Activated CD4-positive, alpha-beta T cell treated with anti-CD3 and anti-CD28 coated beads for 36 hours (primary cell): ENCODE measurements at places on chromosomes 1 and 21. TPM values are rescaled to one million over a fixed set of nuclear protein-coding genes. Genes with fewer than 3 reads are reported as not detected.

GRCh38 chr1:230349020-230349393, 77.1 kb downstream of the PGBD5 start:
- DNase-seq = no peak

- DNase-seq = no peak
Observed at GRCh38 chr21:33007747-33008146, 18.0 kb upstream of the OLIG2 start.

GRCh38 chr1:64437453-64437852, 32.5 kb upstream of the CACHD1 start:
- DNase-seq = no peak

DNA sequence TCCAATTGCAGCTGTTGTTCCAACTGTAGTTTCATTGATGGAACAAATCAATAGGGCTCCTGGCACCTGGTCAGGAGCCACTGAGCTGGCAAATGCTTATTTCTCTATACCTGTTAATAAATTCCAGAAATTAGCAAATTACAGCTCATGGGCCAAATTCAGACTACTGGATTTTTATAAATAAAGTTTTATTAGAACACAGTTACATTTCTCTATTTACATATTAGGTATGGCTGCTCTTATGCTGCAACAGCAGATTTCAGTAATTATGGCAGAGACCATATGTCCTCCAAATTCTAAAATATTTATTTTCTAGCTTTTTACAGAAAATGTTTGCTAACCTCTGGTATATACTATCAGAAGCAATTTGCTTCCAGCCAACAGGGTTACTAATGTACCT, 47.8 kb downstream of the DUSP10 start:
- no peak for DNase-seq

- DNase-seq = no peak
Observed at GRCh38 chr1:241250465-241250864, 106.5 kb downstream of the RGS7 start.

- DNase-seq = no peak
Observed at GRCh38 chr1:147334292-147334691, 91.8 kb downstream of the CHD1L start.

DNA sequence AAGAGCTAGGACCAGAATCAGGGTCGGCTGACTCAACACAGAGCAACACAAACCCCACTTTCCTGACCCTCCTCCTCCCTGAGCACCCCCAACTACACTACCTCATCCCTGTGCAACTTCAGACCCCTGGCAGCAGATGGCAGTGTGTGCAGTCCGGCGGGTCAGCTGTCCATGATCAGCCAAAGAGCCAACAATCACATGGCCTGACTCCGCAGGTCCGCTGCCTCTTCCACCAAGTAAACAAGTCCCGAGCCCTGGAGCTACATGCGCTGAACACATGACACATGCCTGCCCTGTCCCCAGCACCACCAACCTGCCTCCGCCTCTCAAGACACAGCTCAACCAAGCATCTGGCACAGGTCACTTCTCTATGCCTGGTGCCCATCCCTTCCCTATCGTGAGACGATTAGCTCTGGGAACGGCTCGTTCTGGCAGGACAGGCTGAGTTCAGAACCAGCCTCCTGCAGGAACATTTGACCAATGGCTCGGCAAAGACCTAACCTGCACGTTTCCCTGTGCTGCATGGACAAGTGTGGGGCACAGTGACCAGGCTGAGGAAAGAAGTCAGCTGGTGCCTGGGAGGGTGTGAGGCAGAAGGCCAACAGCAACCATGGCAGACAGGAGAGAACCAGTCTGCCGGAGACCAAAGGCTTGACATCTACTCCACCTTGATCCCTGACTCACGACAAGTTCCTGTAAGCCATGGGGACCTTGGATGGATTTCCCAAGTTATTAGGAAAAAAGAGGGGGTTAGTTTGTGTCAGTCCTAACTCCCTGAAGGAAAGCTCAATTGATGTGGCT, 60.3 kb downstream of the CD46 start:
- no peak for DNase-seq

- DNase-seq = no peak
Observed at GRCh38 chr1:50139339-50140181, 30.8 kb downstream of the ELAVL4 start.

GRCh38 chr1:161973924-161974845, 49.5 kb downstream of the OLFML2B start:
- DNase-seq = no peak

DNA sequence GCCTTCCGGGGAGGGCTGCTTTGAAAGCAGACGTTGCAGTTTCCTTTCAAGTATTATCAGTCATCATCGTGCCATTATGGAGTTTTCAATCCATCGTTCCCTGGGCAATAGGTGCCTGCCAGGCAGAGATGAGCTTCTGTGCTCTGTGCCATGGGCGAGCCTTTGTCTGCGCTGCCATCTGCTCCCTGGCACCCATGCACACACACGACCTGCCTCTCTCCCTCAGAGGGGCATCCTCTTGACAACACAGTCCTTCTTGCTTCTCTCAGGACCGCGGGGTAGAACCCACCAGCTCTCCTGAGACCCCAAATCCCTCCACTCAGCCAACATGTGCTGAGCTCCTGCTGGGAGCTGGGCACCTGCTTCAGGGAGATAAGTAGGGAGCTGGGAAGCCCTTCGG, 149.3 kb downstream of the HMGB4 start:
- no peak for DNase-seq

- DNase-seq = no peak
Observed at GRCh38 chr1:116971965-116972673, 29.4 kb upstream of the CD101 start.

DNA sequence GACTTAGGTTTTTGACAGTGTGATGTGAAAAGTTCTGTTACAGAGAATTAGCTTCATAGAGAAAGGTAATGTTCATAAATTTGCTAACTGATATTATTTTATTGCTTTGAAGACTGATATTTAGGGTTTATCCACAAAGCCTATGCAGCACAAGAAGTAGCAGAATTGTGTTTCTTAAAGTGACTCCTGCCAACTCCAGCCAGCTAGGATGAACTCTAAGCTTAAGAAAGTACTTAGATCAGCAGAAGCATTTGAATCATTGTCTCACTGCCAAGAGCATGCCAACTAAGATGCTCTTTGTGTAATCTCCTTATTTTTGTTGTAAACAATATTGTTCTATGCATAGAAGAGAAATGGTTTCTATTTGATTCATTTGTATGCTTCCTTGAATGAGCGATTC, 589.4 kb upstream of the ADGRL4 start:
- DNase-seq = no peak

- peak; percentile 32 for DNase-seq
Observed at GRCh38 chr1:51506537-51506936, 12.5 kb downstream of the EPS15 start.

DNA sequence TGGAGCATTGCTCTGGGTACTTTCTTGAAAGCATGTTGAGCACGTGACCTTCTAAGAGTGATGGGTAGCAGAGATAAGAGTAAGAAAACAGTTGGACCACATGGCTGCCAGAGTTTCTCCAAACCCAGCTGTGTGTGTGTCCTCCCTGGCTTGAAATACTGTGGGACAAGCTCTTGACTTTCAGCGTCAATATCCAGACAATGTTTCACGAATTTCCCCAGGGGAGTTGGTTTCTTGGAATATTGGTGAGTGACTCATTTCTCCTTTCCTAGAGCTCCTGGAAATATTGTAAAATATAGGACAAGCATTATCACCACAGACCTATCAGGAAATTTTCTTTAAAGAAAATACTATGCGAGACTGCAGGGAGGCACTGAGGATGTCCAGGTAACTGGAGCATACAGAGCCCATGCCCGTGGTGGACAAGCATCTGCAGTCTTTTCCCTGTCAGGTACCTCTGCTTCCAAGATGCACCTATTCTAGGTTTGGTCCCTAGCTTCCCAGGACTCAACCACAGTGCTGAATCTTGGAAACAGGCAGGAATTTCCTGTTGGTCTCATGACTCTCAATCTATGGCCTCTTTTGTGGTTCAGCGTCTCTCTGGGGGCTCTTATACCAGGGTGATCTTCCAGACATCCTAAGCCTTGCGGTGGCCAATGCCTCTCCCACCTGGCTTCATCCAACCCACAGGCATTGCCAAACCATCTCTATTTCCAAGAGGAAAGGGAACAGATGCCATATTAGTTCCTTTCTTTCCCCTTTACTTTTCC, 67.4 kb downstream of the KCNJ6 start:
- DNase-seq = no peak

DNA sequence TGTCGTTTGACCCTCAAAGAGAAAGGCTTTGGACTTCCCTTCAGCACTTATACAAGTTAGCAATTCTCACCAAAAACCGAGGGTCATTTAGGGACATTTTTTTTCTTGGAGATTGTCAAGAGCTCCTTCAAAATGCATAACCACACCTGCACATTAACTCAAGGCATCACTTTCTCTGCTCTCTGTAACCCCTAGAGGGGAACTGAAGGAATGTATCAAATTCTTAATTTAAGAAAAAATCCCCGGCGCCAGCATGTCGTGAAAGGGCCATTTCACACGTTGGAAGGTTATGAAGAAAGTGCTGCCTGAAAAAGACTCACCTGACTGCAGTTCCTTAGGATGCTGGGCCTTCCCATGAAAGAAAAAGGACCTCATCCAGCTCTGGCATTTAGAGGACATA, 131.6 kb upstream of the ZC3H12A start:
- no peak for DNase-seq

GRCh38 chr21:18041012-18041411, 203.6 kb upstream of the CHODL start:
- peak; percentile 12 for DNase-seq

GRCh38 chr21:36117286-36117741, 17.6 kb upstream of the CBR3 start:
- DNase-seq = no peak

GRCh38 chr21:42164064-42164789, 54.7 kb upstream of the ABCG1 start:
- DNase-seq = peak; percentile 79

DNA sequence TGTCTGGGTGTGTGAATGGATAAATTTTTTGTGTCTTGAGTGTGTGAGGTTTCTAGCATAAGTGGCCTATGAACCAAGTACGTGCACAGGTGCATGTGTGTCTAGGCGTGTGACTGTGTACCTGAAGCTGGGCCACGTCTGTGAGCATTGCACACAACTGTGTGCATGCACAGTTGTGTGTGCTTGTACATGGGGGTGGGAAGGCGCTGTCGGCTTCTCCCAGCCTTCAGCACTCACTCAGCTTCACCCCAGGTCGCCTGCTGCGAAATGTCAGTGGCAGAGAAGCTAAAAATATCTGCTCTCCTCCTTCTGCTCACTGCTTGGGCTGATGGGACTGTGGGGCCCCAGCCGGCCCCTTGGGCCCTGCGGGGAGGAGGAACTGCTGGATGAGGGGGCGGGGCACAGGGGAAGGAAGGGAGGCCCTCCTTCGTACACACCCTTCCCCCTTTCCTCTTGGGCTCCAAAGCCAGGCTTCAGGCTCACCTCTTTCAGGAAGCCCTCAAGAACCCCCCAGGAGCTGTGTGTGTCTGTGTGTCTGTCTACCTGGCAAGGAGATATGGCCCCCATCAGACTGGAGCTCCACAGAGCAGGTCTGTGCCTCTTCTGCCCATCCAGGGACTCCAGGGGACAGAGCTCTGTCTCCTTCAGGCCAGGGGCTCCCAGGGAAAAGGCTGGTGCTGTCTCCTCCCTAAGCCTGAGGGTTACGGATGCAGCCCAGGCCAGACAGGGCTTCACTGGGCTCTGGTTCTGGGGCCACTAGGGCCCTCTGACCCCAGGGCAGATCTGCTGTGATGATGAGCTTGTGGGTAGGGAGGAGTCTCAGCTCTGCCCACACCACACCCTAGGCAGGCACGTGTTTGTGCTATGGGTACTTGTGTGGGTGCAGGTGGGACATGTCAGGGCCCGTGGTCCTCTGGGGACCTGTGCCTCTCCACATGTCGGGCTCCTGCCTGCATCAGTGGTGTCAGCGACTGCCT, 35.6 kb upstream of the WASF2 start:
- DNase-seq = peak; percentile 87

DNA sequence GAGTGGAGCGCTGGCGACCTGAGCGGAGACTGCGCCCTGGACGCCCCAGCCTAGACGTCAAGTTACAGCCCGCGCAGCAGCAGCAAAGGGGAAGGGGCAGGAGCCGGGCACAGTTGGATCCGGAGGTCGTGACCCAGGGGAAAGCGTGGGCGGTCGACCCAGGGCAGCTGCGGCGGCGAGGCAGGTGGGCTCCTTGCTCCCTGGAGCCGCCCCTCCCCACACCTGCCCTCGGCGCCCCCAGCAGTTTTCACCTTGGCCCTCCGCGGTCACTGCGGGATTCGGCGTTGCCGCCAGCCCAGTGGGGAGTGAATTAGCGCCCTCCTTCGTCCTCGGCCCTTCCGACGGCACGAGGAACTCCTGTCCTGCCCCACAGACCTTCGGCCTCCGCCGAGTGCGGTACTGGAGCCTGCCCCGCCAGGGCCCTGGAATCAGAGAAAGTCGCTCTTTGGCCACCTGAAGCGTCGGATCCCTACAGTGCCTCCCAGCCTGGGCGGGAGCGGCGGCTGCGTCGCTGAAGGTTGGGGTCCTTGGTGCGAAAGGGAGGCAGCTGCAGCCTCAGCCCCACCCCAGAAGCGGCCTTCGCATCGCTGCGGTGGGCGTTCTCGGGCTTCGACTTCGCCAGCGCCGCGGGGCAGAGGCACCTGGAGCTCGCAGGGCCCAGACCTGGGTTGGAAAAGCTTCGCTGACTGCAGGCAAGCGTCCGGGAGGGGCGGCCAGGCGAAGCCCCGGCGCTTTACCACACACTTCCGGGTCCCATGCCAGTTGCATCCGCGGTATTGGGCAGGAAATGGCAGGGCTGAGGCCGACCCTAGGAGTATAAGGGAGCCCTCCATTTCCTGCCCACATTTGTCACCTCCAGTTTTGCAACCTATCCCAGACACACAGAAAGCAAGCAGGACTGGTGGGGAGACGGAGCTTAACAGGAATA, 4.2 kb downstream of the TFAP2E start:
- peak; percentile 74 for DNase-seq

GRCh38 chr1:236064674-236065508, at the start of gene NID1:
Gene NID1, minus strand, starts transcription at chr1:236065090. Its CDS starts 11 bp downstream, at chr1:236065079.
- DNase-seq = peak; percentile 35

The MYBPH gene
- not detected for total RNA-seq

The OVAAL gene
- not detected for total RNA-seq

The AK5 gene
- total RNA-seq = 9.9 TPM

The XKR8 gene
- 4.2 TPM for total RNA-seq

The POGZ gene
- total RNA-seq = 104 TPM

The SLC30A10 gene
- total RNA-seq = not detected

The AMY1C gene
- not detected for total RNA-seq

The NHLH1 gene
- 0.32 TPM for total RNA-seq

The AUNIP gene
- total RNA-seq = 9.6 TPM

The LRRC3 gene
- 2.9 TPM for total RNA-seq

The SPSB1 gene
- 5.7 TPM for total RNA-seq
